ENCODE measurements at places on chromosomes 12 and 14.

DNA sequence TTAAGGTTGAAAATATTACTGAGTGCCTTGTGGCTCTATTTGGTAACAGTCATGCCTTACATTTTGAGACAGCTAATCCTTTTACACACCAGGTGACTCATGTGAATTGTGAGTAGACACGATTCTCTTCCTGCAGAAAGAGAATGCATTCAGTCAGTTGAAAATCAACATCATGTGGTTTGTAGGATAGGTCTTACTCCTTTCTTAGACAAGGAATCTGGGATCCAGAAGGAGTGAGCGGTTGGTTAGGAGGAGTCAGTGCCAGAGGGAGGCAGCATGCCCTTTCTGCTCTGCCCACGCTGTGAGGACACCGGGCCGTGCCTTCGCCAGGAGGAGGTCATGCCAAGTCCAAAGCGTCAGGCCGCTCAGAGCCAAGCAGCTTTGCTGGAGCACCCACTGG, 47.6 kb downstream of the TRAF3 start:
- no peak overlapping the region for H3K27ac ChIP-seq
- no peak overlapping the region for H3K4me3 ChIP-seq
- H3K36me3 ChIP-seq = no peaks in the 10 kb centered on the region
- no peaks in the 10 kb centered on the region for H3K27me3 ChIP-seq

- no peak overlapping the region for H3K4me3 ChIP-seq
- no peaks in the 10 kb centered on the region for H3K36me3 ChIP-seq
- no peaks in the 10 kb centered on the region for H3K4me1 ChIP-seq
- H3K27ac ChIP-seq = no peak overlapping the region
Measured at GRCh38 chr14:93708800-93709199, 79.5 kb downstream of the PRIMA1 start.

DNA sequence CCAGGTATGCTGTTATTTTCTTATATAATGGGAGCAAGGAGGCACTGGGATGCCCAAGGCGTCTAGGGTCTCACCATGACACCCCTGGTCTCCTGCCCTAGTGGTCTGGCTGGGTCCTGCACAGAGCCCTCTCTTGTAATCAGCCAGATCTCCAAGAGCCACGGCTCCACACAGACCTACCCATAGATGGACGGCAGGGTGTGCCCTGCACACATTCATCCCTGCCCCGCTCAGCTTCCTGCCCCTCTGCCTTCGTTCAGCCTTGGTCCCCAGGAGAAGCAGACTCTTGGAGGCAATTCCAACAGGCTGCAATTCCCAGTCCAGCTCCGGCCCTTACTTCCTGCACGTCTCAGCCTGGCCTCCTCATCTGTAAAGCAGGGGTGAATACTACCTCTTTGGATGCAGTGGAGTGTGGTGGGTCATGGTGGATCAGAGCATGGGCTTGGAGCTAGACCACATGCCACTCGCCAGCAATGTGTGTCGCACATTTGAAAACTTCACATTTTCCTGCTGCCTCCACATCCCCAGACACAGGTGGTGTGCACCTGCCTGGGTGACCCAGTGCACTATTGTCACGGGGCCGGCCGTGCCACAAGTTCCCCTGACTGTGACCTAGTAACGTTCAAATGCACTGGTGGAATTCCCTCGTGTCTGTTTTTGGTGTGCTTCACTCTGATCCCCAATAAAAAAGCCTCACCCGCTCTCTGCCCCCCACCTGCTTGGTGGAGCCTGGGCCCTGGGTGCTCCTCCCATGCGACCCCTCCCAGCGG, 171.1 kb upstream of the PRMT8 start:
- H3K36me3 ChIP-seq = no peaks in the 10 kb centered on the region
- no peaks in the 10 kb centered on the region for H3K27me3 ChIP-seq
- H3K4me1 ChIP-seq = no peaks in the 10 kb centered on the region
- DNase-seq = no peak

DNA sequence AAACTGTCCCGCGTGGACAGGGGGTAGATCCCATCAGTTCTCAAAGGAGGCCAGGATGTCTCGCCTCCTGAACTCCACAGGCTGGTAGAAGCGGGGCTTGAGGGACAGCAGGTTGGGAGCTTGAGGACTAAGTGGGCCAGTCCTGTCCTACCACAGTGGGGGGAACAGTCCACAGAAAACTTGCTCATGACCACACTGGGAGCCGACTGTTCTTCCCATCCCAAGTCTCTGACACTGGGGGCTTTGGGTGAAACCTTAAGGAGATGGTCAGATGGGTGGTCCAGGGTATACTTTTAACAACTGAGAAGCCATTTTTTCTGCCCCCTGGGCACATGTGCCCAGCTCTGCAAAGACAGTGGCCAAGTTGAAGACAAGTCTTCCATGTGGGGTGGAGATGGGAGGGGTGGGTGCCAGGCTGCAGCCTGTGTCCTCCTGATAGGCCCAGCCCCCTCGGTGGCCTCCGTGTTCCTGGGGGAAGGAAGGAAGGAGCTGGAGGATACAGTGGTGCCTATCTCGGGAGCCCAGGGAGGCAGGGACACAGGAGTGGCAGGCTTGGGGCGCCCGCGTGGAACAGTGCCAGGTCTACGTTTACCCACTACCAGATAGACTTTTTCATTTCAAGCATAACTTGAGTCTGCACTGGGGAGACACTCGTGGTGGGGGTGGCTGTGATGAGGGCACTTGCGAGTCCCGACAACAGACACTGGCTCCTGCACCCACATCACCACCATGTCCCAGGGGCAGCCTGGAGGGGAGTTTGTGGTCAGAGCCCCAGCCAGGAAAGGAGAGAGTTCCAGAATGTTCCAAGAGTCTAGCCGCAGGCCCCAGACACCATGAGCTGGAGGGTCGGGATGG, 14.7 kb downstream of the RHOF start:
- no peak overlapping the region for H3K27ac ChIP-seq
- H3K36me3 ChIP-seq = peaks cover 8% of the 10 kb centered on the region
- H3K27me3 ChIP-seq = no peaks in the 10 kb centered on the region
- no peak overlapping the region for H3K4me3 ChIP-seq
- peaks cover 37% of the 10 kb centered on the region for H3K4me1 ChIP-seq

GRCh38 chr12:33546004-33546403, 106.4 kb upstream of the SYT10 start:
- H3K4me1 ChIP-seq = no peaks in the 10 kb centered on the region
- H3K36me3 ChIP-seq = no peaks in the 10 kb centered on the region
- H3K27me3 ChIP-seq = no peaks in the 10 kb centered on the region
- H3K4me3 ChIP-seq = no peak overlapping the region
- DNase-seq = no peak

GRCh38 chr12:68585966-68586365, 24.7 kb upstream of the RAP1B start:
- no peak overlapping the region for H3K4me3 ChIP-seq
- DNase-seq = no peak
- no peak overlapping the region for H3K27ac ChIP-seq
- peaks cover 23% of the 10 kb centered on the region for H3K4me1 ChIP-seq
- no peaks in the 10 kb centered on the region for H3K36me3 ChIP-seq

- H3K27me3 ChIP-seq = peaks cover 5% of the 10 kb centered on the region
- peaks cover 6% of the 10 kb centered on the region for H3K4me1 ChIP-seq
- H3K4me3 ChIP-seq = no peak overlapping the region
- no peak overlapping the region for H3K27ac ChIP-seq
- DNase-seq = no peak
Measured at GRCh38 chr12:113467142-113467501, 4.5 kb downstream of the LHX5 start.

- no peaks in the 10 kb centered on the region for H3K27me3 ChIP-seq
- H3K4me1 ChIP-seq = peaks cover 88% of the 10 kb centered on the region
- H3K36me3 ChIP-seq = peaks cover 33% of the 10 kb centered on the region
Measured at GRCh38 chr12:64691795-64692583, 67.2 kb downstream of the GNS start.

GRCh38 chr12:805022-805632, 52.7 kb downstream of the WNK1 start:
- H3K4me3 ChIP-seq = no peak overlapping the region
- H3K36me3 ChIP-seq = no peaks in the 10 kb centered on the region
- no peaks in the 10 kb centered on the region for H3K27me3 ChIP-seq
- H3K27ac ChIP-seq = no peak overlapping the region

- H3K4me3 ChIP-seq = no peak overlapping the region
- peaks cover 16% of the 10 kb centered on the region for H3K4me1 ChIP-seq
- H3K36me3 ChIP-seq = no peaks in the 10 kb centered on the region
- DNase-seq = no peak
- H3K27ac ChIP-seq = no peak overlapping the region
- H3K27me3 ChIP-seq = no peaks in the 10 kb centered on the region
Measured at GRCh38 chr14:90388437-90388836, 8.4 kb upstream of the CALM1 start.

GRCh38 chr12:9810671-9811070, 16.6 kb upstream of the KLRF1 start:
- no peak overlapping the region for H3K27ac ChIP-seq
- H3K27me3 ChIP-seq = no peaks in the 10 kb centered on the region
- H3K4me3 ChIP-seq = no peak overlapping the region
- DNase-seq = no peak
- no peaks in the 10 kb centered on the region for H3K4me1 ChIP-seq

DNA sequence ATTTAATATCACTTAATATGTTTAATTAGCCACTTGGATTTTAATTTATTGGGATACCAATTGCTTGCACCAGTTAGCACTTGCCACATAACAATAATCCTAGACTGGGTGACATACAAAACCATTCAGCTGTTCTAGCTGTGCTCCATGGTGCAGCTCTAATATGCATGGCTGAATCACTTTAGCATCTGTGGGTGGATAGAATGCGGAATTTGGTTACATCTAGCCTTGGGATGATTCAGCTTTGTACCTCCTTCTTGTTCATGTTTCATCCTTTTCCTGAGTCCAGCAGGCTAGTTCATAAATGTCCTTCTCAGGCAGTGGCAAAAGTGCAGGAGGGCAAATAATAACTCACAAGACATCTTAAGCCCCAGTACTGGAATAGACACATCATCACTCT, 1263.0 kb downstream of the LRFN5 start:
- H3K27ac ChIP-seq = no peak overlapping the region
- no peaks in the 10 kb centered on the region for H3K4me1 ChIP-seq
- no peaks in the 10 kb centered on the region for H3K27me3 ChIP-seq
- H3K36me3 ChIP-seq = no peaks in the 10 kb centered on the region
- no peak for DNase-seq

GRCh38 chr12:74801625-74802024, 264.0 kb downstream of the ATXN7L3B start:
- H3K27ac ChIP-seq = no peak overlapping the region
- DNase-seq = no peak
- H3K4me3 ChIP-seq = no peak overlapping the region
- H3K4me1 ChIP-seq = no peaks in the 10 kb centered on the region
- no peaks in the 10 kb centered on the region for H3K27me3 ChIP-seq

GRCh38 chr12:16323638-16324037, 23.8 kb upstream of the MGST1 start:
- H3K4me1 ChIP-seq = no peaks in the 10 kb centered on the region
- DNase-seq = no peak
- no peaks in the 10 kb centered on the region for H3K36me3 ChIP-seq
- no peaks in the 10 kb centered on the region for H3K27me3 ChIP-seq

DNA sequence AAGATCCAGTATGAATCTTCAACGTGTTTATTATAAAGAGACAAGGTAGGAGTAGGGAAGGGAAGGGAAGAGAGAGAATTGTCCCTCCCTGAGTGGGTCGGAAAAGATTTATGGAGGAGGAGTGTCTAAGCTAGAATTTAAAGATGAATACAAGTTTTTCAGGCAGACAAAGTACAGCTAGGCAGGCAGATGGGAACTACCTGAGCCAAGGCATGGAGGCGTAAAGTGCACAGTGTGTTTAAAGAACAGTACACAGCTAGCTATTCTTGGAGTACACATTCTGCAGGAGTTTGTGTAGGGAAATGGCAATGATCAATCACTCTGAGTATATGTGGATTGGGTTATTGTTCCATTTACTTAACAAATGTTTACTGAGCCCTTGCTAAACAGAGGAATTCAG, 20.1 kb downstream of the PLEKHG7 start:
- H3K36me3 ChIP-seq = no peaks in the 10 kb centered on the region
- no peak overlapping the region for H3K27ac ChIP-seq
- H3K4me1 ChIP-seq = no peaks in the 10 kb centered on the region
- DNase-seq = no peak

DNA sequence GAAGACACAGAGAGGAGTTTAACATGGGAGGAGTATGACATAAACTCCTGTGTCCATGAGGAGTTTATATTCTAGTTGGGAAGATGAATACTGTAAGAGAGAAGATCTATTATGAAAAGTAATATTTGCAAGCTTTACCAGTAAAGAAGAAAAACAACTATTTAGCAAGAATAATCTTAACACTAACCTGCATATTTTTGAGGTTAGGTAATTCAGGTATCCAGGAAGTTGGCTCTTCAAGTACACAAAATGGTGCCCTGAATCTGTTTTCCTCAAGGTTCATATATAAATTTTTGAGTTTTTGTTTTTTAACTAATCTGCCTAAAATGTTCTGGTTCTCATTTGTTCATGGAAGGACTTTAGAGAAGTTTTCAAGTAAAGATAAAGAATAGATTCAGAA, 33.9 kb upstream of the KCNMB4 start:
- no peaks in the 10 kb centered on the region for H3K27me3 ChIP-seq
- H3K27ac ChIP-seq = no peak overlapping the region
- no peak for DNase-seq

DNA sequence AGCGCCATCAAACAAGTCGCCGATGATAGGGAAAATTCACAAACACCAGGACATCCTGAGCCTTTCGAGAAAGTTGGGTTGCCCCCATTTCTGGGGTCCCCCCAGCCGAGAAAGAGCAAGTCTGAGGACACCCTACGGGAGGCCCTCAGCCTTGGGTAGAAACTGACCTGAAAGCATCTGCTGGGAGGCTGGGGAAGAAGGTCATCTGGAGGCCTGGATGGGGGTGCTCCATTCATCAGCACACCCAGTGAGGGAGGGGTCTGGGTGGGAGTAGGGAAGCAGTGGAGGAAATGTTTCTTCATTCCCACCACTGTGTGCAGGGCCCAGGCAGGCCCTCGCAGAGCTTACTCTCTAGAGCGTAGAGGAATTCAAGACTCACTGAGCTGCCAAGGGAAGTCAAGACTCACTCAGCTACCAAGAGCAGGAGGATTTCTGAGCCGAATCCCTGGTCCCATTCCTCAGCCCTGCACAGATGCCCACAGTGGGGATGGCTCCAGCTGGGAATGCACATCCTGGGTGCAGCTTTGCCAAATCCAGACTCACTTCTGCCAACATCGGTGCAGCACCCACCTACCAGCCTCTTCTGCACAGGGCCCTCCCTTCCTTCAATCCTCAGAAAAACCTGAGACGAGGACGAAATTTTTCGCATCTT, 38.1 kb downstream of the DIO3 start:
- H3K36me3 ChIP-seq = no peaks in the 10 kb centered on the region
- H3K4me1 ChIP-seq = peaks cover 12% of the 10 kb centered on the region
- no peaks in the 10 kb centered on the region for H3K27me3 ChIP-seq
- no peak for DNase-seq
- no peak overlapping the region for H3K4me3 ChIP-seq

GRCh38 chr12:111393700-111394300, 11.9 kb upstream of the SH2B3 start:
- H3K4me3 ChIP-seq = no peak overlapping the region
- no peaks in the 10 kb centered on the region for H3K36me3 ChIP-seq
- no peak overlapping the region for H3K27ac ChIP-seq
- peaks cover 3% of the 10 kb centered on the region for H3K4me1 ChIP-seq

GRCh38 chr12:34403706-34404376, 381.5 kb downstream of the ALG10 start:
- no peak overlapping the region for H3K4me3 ChIP-seq
- no peaks in the 10 kb centered on the region for H3K27me3 ChIP-seq
- H3K36me3 ChIP-seq = no peaks in the 10 kb centered on the region
- no peak overlapping the region for H3K27ac ChIP-seq
- no peaks in the 10 kb centered on the region for H3K4me1 ChIP-seq

GRCh38 chr14:53953002-53953827, 3.4 kb downstream of the BMP4 start:
- H3K4me1 ChIP-seq = no peaks in the 10 kb centered on the region
- no peak overlapping the region for H3K4me3 ChIP-seq
- H3K27me3 ChIP-seq = no peaks in the 10 kb centered on the region
- no peak overlapping the region for H3K27ac ChIP-seq
- no peaks in the 10 kb centered on the region for H3K36me3 ChIP-seq
- DNase-seq = no peak
